Stimulated activated CD4-positive, alpha-beta T cell treated with anti-CD3 and anti-CD28 coated beads, TNF-alpha, amount 100 ng/mL, for 4 hours (primary cell): ENCODE measurements at places on chromosomes 4 and X.

DNA sequence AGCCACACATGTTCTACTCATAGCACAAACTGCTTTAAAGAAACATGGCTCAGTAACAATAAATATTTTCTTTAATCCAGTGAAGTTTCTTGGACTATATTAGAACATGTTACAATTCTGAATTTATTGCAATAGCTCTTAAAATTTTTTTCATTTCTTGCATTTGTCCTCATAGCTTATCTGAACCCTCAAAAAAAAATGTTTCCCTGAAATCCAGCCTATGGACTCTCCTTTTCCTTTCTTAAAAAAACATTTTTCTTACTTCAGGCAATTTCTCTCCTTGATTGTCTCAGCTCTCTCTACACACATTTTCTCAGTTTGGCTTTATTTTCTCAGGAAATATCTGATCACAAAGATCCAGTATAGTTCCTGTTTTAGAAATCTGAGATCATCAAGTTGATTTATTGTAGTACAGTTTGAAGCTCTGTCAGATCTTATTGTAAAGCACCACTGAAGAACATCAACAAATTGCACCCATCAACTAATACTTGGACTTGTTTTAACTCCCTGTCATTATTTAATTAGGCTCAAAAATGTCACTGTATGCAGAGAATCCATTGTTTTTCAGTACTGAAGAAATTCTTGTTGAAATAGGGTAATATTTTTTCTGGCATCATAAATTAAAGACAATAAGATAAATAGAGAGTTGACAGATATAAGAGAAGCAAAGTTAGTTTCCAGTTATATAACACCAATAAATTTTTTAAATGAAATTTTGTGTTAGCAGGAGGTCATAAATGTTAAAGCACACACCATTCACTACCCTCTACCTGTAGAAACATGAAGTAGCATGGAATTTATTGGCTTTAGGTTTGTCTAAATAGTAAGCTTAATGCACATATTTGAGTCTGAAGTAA is 317.7 kb downstream of the ARHGAP24 start:
- DNase-seq: no peak

- no peak for DNase-seq
These were observed 138.4 kb downstream of the PARM1 start for GRCh38 chr4:75071317-75071716.

DNA sequence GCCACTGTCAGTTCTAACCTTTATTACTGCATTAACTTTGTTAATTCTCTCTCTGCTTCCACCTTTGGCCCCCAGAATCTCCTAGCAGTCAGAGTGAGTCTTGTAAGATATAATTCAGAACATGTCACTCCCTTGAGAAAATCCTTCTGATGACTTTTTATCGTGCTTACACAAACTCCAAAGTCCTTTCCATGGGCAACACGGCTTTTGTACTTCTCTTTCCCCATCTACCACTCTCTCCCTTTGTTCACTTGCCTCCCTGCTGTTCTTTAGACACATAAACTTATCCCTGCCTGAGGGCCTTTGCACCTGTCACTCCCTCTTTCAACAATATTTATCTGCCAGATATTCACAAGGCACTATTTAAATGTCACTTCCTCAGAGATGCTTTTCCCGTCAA is 64.8 kb downstream of the MAOB start:
- DNase-seq: no peak

- DNase-seq: no peak
These were observed 378.1 kb upstream of the FTHL17 start for GRCh38 chrX:31449965-31450364.

DNA sequence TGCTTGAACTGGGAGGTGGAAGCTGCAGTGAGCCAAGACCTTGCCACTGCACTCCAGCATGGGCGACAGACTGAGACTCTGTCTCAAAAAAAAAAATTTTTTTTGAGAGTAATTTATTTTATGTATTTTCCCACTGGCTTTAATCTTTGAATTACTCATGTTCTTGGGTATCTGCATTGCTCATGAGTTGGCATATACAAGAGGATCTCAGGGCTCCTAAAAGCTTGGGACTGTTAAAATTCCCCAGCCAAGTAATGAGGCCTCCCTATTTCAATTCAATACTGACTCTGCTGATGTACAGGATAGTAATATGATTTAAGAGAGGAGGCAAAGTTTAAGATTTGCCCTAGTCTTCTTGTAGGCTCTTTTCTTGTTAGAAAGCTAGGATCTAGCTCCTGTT is 6.2 kb downstream of the IL21 start:
- no peak for DNase-seq

- DNase-seq: no peak
These were observed 33.4 kb upstream of the SPON2 start for GRCh38 chr4:1205586-1206298.

GRCh38 chr4:22842360-22843018 is 149.8 kb downstream of the GBA3 start:
- DNase-seq: no peak

- DNase-seq: no peak
These were observed 1.4 kb downstream of the NSG1 start for GRCh38 chr4:4388311-4388790.

GRCh38 chr4:8340781-8341241 is 71.3 kb downstream of the HTRA3 start:
- DNase-seq: no peak

- DNase-seq: no peak
These were observed 26.5 kb upstream of the PSAPL1 start for GRCh38 chr4:7461230-7461629.

DNA sequence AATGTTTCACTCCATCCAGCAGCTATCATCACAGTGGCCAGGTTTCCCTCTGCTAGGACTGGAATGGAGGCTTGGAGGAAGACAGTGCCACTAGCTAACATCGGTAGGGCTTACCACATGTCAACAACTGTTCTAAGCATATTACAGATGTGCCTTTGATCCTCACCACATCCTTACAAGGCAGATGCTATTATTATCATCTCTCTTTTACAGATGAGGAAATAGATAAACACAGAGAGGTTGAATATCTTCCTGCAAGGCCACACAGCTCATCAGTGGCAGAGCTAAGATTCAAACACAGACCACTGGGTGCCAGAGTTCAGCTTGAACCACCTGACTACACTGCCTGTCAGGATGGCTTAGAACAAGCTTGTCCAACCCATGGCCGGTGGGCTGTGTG is 47.4 kb downstream of the MAMLD1 start:
- no peak for DNase-seq

GRCh38 chr4:13528821-13529127 is 15.5 kb downstream of the NKX3-2 start:
- no peak for DNase-seq

DNA sequence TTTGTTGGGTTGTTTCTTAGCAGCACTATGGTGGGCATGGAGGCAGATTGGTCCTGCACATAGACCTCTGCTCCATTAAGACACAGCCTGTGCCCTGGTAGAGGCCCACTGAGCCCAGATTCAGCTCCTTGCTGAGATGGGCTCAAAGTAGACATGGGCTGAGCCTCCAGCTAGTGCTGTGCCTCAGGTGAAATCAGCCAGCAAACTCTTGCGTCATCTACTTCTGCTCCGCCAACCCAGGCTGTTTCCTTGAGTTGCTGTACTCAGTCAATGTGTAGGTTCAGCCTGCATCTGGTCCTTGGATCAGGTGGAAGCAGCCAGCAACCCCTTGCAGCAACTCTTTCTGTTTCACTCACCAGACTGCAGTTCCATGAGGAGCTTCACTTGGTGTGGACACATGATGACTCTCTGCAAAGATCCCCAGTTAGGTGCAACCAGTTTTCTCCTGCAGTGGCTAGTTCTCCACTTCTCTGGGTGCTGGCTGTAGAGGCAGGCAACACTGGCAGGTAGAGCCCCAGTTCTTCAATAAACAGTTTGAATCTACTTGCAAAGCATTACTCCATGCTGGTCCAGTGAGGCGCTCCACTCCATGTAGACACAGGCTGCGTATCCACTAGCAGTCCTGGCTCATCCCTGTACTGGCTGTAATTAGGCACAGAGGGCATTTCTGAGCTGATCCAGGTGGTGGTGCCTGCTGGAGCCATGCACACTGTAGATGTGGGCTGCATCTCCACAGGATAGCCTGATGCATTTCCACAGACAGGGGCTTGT is 199.0 kb upstream of the MAMLD1 start:
- DNase-seq: no peak

DNA sequence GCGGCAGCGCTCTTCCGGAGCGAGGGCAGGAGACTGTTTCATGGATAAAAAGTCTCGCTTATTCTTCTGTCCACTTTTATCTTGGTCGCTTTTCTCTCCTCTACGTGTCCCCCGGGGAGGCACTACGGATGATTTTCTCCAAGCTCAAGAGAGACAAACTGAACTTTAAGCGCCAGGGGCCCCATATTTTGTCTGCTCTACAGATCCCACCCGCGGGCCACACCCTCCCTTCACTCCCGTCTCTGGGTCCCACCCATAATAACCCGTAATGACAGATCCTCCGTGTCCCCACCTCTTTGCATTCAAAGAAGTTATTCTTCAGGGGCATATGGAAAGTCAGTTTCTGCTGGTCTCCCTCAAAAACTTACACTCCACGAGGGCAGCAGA is at the start of gene CORIN:
Gene CORIN, minus strand, starts transcription at position 160 of the 387 bp plus-strand sequence. Its CDS starts 118 bp downstream, at position 42.
- no peak for DNase-seq

GRCh38 chr4:79074040-79074439 is 134.8 kb upstream of the PAQR3 start:
- DNase-seq: no peak

GRCh38 chr4:37440501-37440900 is 196.0 kb downstream of the NWD2 start:
- DNase-seq: no peak

DNA sequence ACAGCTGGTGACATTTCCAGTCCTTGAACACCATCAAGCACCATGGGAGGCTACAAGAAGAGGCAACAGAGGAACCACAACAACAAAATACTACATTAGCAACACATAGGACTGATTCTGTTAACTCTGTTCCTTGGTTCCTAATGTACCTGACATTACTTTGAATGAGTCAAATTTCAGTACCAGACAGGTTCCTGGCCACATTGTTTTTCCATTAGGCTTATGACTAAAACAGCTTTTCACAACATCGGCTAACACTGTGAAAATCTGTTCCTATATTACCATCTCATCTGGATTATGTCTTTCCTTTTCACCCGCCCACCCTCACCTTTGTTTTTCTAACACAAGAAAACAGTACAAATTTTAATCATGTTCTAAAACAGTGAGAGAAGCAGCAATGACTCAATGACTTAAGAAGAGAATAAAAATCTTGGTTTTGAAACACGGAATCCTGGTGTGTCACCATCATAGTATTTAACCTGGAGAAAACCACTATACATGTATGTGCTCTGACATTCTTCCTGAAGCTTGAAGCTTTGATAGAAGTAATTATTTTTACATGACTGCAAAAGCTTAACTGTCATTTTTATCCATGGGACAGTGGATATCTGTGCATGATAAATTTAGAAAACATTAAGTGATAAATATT is 143.9 kb downstream of the SCFD2 start:
- no peak for DNase-seq

DNA sequence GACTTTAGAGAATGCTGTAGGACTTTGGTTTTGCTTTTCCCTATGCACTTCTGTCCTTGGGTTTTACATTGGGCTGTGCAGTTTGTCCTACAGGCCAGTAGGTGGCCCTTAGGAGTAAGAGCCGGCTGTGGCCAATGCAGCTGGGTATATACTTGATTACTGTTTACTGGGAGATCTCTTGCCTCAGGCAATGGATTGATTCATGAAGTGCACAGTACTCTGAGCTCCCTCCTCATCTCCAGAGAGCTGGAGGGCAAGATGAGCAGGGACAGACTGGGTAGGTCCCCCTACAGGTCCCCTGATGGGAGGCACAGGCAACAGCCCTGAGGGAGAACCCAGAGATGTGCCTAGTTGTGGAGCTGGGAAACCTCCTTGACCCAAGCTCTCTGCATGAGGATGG is 103.8 kb upstream of the QRFPR start:
- no peak for DNase-seq

GRCh38 chr4:82694892-82695291 is 103.7 kb downstream of the SCD5 start:
- no peak for DNase-seq
